ENCODE measurements at places on chromosomes 2 and 18.

- DNase-seq, result no peak
Measured at GRCh38 chr2:62939735-62940491, 110.7 kb upstream of the OTX1 start.

GRCh38 chr2:47483191-47483590 is 80.2 kb downstream of the MSH2 start:
- no peak for DNase-seq

DNA sequence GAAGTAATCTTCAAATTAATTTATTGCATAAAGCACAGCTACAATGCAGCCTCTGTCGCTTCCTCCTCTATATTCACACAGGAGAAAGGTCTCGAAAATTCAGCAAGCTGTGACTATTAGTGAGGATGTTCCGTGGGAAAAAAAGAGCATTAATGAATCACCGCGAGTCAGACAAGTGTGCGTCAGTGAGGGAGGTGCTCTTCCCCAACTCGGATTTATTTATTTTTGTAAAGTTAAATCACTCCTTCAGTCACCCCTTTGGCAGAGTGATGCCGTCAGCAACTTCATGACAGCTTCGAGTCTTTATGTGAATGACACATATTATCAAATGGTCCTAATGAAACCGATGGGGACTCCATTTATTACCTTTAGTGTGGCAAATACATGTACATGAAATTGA is 648.9 kb upstream of the SALL3 start:
- DNase-seq, result no peak

DNA sequence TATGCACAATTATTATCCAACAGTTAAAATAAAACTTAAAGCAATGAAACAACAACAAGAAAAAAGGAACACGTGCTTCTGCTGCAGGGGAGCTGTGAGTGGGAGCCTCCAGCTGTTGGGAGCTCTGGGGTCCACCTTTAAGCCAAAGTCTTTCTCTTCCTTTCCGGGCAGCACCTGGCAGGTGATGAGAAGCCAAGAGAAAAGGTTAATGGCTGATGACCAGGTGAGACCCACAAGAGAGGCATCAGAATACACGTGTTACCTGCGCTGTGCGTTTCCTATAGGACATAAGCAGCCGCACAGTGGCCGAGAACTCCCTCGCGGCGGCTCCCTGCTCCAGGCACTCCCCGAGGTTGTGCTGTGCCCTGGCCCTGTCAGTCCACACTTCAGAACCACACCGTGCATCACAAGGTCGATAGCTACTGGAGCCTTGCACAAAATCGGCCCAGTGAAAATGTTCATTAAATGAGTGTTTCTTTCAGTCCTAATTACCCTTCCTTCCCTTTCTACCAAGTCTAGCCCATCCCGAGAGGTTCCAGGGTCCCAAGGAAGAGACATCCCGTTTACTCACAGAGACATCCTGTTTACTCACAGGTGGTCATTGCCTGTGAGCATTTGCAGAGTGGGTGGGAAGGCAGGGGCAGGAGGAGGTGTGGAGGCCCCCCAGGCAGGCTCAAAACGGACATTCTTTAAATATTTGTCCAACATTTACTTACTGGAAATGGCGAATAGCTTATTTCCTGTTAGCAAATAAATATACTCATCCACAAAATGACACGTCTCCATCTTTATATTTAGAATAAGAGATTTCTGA is 44.9 kb upstream of the ASB18 start:
- no peak for DNase-seq

DNA sequence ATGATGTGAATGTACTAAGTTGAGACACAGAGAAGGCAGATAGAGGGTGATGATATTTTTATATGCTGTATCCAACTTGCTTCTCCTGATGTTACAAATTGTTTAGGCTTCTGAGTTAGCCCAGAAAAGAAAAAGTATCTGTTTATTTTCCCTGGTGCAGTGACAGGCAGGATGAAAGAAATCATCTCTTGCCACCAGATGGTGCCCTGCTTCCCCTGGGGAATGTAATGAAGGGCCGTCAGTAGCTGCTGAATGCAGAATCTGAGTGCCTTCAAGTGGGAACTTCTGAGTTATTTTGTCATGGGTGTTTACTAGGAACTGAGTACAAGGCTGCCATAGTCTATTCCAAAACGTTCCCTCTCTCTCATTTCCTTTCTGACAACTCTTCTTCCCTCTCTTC is 525.6 kb downstream of the MBD2 start:
- no peak for DNase-seq

GRCh38 chr2:62321380-62322289 is 125.7 kb downstream of the B3GNT2 start:
- DNase-seq, result no peak

DNA sequence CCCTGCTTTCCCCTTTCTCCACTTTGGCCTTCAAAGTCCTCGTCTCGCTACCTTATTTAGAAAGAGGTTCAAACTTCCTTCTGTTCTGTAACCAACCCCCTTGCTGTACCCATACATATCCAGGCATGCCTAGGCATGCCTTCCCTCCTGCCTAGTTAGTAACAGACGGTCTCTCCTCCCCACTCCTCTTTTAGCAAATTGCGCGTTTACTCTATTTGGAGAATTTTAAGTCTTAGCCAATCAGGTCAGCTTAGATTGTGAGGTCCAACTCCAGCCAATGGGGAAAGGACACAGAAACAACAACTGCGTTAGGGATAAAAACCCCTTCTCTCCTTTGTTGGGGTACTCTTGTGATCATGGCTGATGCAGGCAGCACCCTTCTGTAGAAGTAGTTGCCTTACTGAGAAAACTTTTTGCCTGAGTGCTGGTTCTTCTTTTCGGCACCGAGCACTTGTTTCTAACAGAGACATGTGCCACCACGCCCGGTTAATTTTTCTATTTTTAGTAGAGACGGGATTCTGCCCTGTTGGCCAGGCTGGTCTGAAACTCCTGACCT is 85.9 kb upstream of the FOXI3 start:
- DNase-seq, result no peak

GRCh38 chr2:98771721-98772524 is 41.0 kb upstream of the MGAT4A start:
- DNase-seq, result no peak

- no peak for DNase-seq
Measured at GRCh38 chr2:689877-690510, 12.8 kb upstream of the TMEM18 start.

DNA sequence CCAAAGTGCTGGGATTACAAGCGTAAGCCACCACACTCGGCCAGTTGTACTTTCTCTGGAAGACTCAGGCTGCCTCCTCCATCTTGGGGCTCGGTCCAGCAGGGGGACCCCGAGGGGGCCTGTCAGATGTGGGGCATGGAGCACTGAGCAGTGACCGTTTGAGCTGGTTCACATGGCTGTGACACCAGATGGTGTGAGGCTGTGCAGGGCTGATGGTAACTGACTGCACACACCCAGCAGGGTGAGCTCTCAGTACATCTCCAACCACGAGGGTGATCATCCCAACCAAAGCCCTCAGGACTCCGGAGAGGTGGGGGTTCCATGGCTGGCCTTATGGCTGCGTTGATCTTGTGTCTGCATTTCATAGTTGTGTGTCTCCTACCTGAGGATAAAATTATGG is 63.4 kb downstream of the FAM168B start:
- DNase-seq, result no peak

- DNase-seq, result no peak
Measured at GRCh38 chr2:43389581-43390466, 163.4 kb upstream of the ZFP36L2 start.

DNA sequence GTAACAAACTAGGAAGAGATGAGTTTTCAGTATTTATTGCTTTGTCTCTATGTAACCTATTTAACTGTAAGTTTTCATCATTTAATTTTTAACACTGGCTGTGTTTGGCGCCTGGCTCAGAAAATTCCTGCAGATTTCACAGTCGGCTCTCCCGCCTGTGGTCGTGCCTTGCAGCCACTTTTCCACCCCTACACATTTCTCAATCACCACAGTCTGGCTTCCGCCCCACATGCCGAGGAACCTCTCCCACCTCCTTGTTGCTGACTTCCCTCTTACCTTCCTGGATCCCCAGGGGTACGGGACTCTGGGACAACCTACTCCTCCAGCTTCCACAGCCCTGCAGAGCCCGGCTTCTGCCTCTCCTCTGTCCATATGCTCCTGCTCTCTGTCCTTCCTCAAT is 41.6 kb upstream of the MGAT4A start:
- no peak for DNase-seq

- DNase-seq, result no peak
Measured at GRCh38 chr2:12982149-12982584, 265.4 kb downstream of the TRIB2 start.

GRCh38 chr2:118061135-118061955 is 26.9 kb upstream of the INSIG2 start:
- no peak for DNase-seq

DNA sequence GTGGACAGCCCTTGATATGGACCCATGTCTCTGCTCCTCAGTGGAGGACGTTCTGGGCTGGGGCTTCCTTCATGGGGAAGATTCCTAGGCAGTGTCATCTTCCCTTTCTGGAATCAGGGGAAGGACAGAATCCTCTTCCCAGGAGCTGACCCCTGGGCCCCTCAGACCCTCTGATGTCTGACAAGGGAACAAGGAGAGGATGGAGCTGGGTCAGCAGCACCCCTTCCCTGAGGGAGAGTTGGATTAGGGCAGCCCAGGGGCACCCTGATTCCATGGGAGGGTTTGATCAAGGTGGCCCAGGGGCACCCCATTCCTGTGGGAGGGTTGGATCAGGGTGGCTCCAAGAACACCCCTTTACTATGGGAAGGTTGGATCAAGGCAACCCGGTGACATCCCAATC is 86.5 kb downstream of the ACKR3 start:
- DNase-seq, result no peak

DNA sequence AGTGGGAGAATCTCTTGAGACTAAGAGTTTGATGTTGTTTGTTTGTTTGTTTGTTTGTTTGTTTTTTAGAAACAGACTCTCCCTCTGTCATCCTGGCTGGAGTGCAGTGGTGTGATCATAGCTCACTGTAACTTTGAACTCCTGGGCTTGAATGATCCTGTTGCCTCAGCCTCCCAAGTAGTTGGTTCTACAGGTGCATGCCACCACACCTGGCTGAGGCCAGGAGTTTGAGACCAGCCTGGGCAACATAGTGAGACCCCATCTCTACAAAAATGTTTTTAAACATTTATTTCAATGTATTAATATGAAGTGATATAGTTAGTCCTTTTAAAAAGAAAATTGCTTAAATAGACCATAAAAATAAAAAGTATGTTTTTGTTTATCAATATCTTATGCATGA is 35.6 kb downstream of the MAP3K19 start:
- DNase-seq, result no peak

- no peak for DNase-seq
Measured at GRCh38 chr2:198615972-198616371, 811.6 kb downstream of the PLCL1 start.

DNA sequence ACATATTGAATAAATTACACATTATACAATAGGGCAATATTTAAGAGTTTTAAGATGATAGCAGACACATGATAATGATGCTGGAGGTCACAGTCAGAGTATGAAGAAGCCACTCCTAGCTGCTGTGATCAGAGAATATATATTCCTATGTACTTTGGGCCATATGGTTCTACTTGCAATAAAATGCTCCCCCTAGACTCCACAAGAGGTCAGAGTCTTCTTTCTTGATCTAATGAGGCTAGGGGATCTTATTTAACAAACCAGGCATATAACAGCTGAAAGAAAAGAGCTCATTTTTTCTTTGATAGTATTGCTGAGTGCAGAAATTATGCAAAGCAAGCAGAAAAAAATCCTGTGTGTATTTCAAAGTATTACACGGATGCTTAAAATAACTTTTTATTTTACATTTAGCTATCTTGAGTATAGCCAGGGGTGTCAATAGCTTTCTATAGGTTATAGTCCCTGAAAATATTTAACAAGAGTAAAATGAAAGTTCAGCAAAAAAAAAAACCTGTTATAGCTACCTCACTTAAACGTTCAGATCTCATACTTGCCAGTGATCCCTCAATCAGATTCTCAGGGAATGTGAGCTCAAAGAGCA is 748.7 kb upstream of the CHAC2 start:
- DNase-seq, result no peak

DNA sequence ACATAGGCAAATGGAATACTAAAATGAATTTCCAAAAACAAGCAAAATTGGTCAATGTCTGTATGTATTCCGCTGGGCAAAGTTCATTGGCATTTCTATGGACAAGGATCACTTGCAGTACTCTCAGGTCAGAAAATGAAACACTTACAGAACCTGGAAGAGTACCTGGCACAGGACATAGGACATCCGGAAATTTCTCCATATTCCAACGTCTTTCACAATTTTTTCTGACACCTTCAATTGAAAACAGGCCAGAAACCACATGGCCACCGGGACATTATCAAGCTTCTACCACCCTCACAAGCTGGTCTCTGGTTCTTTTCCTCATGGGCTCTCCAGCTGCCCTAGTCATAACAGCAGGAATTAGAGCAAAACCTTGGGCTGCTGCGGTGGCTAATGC is 96.9 kb upstream of the MSH6 start:
- no peak for DNase-seq

- DNase-seq, result no peak
Measured at GRCh38 chr2:182594286-182594685, 121.8 kb upstream of the DNAJC10 start.

- no peak for DNase-seq
Measured at GRCh38 chr18:58847383-58848071, 17.1 kb upstream of the ZNF532 start.

DNA sequence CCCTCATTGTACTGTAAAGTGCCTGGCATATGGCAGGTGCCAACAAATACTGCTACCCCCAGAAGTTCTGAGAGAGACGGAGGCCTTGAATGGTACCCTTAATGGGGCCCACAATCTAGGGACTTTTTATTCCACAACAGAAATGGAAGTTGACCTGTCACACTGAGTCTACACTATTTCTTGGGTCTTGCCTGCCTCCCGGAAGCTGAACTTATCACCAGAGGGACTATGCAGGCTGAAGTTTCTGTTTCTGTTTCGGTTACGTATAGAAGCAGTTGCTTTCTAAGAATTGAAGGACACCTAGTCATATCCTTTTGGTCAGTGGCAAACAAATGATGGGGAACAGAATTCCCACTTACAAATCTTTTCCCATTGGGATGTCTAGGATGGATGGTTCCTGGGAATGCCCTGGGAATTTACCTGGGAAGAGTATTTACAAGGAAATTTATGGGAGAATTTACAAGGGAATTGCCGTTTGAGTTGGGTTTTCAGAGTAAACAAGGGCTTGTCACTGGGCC is 74.2 kb downstream of the HS1BP3 start:
- DNase-seq, result no peak

DNA sequence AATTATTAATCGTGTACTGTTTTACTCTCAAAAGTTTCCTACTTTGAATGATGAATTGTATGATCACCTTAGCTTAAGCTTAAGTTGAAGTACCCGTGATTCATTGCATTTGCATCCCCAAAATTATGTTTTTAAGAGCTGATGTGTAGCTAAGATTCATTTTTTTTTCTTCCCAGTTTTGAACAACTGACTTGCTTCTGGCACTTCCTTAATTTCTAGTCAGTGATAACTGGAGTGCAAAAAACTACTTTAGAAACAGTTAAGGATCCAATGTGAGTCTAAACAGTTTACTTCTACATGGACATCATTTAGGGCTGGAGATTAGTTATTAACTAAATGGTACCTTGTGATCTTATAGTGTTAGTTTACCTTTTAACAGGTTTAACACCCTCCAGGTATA is 124.0 kb upstream of the CAVIN2 start:
- DNase-seq, result no peak

All from stimulated activated CD8-positive, alpha-beta memory T cell treated with anti-CD3 and anti-CD28 coated beads, Interleukin-15, amount 100 ng/mL, for 4 hours (primary cell).